Left lung (tissue), 14 donors: ENCODE measurements at places on chromosomes 6 and 20. TPM values are rescaled to one million over a fixed set of nuclear protein-coding genes. Genes with fewer than 3 reads are reported as not detected.

GRCh38 chr6:168841609-168842278, 400.8 kb downstream of the SMOC2 start:
- no peak for DNase-seq

- no peak for DNase-seq
These were observed 4.6 kb downstream of the PPP1R3G start for GRCh38 chr6:5089481-5090438.

DNA sequence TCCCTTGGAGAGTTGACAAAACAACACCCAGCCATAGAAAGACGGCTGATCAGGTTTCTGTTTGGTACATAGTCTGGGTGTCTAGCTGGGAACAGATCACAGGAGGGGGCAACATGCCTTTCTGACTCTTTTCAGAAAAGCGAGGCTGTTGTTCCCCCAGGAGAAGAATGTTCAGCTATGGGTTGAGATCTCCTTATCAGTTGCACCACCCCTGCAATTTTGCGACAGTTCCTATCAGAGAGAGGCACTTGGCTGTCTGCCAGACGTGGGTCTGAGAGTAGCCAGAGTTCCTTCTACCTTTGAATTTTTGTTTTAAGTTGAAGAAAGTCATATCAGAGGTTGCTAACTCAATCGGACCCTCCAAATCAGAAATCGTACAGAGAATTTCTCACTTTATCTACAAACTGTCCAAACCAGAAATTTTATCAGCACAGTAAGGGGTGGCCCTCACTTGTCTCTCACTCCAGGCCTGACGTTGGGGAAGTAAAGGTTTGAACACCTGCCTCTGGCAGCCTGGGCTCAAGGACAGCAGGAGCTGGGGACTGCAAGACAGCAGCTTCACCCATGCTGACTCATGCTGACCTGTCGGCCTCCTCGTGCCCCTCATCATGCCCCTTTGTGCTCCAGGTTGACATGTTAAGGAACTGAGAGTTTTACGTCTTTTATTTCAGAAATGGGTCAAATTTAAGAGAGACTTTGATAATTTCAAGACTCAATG, 42.3 kb downstream of the TMC2 start:
- no peak for DNase-seq

DNA sequence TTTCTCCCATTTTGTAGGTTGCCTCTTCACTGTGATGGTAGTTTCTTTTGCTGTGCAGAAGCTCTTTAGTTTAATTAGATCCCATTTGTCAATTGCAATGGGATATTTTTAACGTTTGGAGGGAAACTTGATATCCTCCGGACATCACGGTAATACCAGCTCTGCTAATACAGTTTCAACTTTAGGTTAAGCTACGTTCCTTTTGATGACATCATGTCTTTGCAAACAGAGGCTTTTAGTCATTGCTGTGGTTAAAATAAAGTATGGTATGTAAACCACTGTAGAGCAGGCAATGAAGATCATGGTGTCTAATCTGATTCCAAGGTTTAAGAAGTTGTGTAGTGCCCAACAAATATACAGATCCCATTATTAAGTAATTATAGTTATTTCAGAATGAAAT, 168.0 kb upstream of the CHD6 start:
- no peak for DNase-seq

DNA sequence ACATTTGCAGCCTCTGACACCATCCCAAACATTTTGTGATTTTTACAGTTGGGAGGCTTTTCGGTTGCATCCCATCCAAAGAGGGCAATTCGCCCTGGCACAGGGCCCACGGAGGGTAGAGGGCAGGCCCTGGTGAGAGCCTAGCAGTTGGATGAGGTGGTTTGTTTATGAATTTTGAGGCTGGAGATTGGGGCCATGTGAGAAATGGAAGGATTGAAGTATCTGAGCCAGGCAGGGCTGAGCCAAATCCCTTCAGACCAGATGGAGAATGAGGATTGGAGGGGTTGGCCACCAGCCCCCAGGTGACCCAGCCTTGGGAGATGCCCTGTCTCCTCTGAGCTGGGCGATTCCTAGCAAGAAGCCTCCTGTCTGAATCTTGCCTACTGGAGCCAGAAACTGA, 52.6 kb upstream of the CCDC167 start:
- DNase-seq: no peak

FOXS1 gene
- polyA plus RNA-seq: 6.0 TPM

VWA7 gene
- polyA plus RNA-seq: 1.4 TPM

PTK6 gene
- polyA plus RNA-seq: 0.61 TPM

- no peak for DNase-seq
These were observed 8.1 kb upstream of the TSPYL1 start for GRCh38 chr6:116287689-116288282.

C6orf118 gene
- 1.6 TPM for polyA plus RNA-seq

DNA sequence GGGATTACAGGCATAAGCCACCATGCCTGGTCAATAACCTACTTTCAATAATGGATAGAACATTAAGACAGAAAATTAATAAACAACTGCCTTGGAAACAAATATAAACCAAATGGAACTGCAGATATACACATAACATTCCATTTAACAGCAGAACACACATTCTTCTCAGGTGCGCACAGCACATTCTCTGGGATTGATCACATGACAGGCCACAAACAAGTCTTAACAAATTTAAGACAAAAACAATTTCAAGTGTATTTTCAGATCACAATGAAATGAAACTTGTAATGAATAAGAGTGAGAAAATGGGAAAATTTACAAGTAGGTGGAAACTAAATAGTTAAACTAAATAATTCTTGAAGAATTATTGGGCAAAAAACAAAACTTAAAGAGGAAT, 167.9 kb downstream of the TBX18 start:
- DNase-seq: no peak

- DNase-seq: no peak
These were observed 126.3 kb downstream of the CDKAL1 start for GRCh38 chr6:20660534-20660933.

SOBP gene
- polyA plus RNA-seq: 8.2 TPM

- DNase-seq: peak; percentile 12
These were observed 68.7 kb downstream of the PHACTR1 start for GRCh38 chr6:12785301-12785700.

DNA sequence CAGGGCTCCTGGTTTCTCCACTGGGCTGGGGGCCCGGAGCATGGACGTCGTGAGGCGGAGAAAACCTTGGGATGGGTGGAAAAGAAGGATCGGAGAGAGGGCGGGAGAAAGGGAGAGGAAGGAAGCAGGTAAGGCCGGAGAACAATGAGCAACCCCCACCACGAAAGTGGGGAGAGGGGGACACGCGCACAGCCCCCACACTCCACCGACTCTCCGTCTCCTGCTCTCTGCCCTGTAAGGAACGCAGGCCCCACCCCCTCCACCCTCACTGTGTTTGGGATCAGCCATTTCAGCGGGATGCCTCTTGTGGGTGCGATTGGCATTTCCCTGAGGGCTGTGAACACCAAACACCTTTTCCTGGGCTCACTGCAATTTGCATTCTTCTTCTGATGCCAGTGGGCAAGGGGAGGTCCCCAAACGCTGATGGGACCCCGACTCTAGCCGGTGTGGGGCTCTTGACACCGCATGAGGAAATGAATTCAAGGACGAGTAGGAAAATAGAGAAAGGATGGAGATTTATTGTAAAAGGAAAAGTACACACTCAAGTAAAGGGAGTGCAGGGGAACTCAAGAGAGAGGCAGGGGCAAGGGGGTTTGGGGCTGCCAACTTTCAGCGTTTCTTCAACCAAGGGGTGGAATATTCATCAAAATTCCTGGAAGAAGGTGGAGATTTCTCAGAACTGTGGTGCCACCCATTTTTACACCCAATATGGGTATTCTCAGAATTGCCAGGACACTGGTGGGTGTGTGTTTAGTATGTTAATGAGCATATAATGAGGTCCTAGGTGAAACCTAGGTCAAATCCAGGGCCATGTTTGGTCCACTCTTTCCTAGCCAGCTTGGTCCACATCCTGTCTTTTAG, 13.1 kb upstream of the RAET1L start:
- no peak for DNase-seq

DNA sequence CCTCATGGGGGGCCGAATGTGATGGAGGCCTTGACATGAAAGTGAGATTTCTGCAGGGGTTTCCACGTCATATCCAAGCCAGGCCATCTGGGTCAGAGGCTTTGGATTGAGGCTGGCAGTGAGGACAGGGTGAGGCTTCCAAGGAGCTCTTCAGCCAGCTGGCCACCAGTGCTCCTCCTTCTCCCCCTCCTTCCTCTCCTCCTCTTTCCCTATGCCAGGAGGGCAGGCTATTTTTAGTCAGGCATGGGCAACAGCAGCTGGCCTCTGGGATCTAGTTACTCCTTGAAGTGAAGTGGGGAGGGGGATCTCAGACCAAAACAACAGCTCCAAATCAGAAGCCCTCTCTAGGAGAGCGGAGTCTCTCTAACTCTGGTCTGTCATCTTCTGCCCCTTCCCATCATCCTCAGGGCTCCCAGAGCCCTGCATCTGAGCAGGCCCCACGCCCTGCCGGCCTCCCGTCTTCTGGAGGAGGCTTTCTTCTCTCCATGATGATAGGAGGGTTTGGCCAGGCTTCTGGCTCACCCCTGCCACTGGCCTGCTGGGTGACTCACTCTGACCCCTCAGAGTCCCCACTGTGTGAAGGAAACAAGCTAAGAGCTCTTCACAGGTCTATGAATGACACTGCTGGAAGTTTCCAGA, 612 bp downstream of the TNNC2 start:
- DNase-seq: peak; percentile 46

DNA sequence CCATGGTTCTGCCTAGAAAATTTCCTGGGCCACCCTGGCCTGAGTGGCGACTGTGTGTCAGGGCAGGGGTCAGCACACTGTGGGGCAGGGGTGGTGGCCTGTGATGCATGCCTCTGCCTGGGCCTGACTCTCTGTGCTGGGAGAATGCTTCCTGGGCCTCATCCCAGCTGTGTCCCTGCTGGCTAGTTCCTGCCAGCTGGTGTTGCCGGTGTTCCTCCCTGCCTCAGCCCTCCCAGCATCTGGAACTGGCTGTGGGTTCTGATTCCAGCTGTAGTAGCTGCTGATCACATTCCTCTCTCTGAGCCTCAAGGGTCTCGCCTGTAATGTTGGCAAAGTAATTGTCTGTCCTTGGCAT, 101.5 kb downstream of the SYCP2 start:
- DNase-seq: peak; percentile 37

DNA sequence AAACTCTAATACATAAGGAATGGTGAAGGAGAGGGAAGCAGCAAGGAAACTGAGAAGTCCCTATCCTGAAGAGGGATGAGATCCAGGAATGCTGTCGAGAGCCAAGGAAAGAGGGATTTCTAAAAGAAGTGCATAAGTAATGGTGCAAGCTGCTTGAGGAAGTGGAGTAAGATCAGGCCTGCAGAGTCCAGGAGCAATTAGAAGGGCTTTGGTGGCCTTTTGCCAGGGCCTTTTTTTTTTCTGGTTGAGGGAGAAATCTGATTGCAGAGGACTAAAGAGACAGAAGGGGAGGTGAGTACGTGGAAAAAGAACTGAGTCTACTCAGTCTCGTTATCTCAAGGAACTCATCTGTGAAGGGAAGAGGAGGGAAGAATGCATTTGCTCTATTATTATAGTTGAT, 396.2 kb downstream of the UTRN start:
- DNase-seq: no peak

DNA sequence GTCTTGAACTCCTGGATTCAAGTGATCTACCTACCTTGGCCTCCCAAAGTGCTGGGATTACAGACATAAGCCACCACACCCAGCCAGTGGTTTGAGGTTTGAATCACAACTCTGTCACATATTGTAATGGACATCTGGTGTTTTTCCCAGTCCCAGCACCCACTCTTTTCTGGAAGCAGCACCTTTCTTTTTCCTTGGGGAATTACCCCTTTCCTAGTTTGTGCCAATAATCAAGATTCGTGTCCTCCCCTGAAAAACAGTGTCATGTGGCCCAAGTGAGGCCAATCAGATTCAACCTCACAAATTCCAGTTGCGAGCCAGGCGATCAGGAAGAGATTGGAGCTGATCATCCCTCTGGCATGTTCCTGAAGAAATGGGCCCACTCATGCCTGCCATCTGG, 71.7 kb upstream of the SGK1 start:
- DNase-seq: no peak

SPATA2 gene
- polyA plus RNA-seq: 10.1 TPM

DNA sequence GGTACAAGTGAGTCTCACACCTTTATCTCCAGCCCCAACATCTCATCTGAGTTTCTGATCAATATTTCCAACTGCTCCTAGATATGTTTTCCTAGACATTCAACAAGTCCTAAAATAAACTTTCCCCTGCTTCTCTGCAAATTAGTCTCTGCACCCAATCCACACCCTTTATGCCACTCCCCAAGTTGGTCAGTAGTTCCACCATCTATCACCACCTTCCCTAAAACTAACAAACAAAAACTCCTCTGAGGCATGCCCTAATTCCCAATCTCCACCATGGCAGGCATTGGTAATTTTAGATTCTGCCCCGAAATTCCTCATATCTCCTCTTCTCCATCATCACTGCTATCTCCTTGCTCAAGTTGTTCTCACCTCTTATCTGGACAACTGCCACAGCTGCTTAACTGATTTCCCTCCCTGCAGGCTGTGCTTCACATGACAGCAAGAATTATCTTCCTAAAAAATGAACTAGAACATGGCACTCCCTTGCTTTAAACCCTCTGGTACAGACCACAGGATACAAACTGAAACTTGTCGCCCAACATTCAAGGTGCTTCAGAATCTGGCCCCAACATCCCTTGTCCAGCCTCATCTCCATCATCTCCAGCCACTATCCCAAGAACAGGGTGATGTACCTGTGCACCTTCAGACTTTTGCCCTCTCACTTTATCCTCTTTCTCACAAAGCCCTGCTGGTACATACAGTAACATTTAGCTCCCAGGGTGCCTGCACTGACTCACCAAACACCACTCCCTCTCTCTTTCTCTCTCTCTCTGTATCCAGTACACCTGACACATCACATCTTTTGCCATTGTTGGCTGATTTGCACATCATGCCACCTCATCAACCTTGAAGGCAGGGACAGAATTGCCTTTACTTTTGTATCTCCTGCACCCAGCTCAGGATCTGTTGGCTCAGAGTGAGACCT, 55.5 kb downstream of the ZHX3 start:
- no peak for DNase-seq

GRCh38 chr6:152746172-152746553, 4.4 kb upstream of the VIP start:
- DNase-seq: no peak
